ENCODE measurements at places on chromosomes 5 and 9. TPM values are rescaled to one million over a fixed set of nuclear protein-coding genes. Genes with fewer than 3 reads are reported as not detected.

The G3BP1 gene
- total RNA-seq, result 134 TPM

The OLFM1 gene
- total RNA-seq, result 24.8 TPM

The ANKRD31 gene
- 0.25 TPM for total RNA-seq

The C5orf52 gene
- not detected for total RNA-seq

The ABCA2 gene
- total RNA-seq, result 39.0 TPM

The DRD1 gene
- 0.83 TPM for total RNA-seq

The DAB2 gene
- total RNA-seq, result 112 TPM

DNA sequence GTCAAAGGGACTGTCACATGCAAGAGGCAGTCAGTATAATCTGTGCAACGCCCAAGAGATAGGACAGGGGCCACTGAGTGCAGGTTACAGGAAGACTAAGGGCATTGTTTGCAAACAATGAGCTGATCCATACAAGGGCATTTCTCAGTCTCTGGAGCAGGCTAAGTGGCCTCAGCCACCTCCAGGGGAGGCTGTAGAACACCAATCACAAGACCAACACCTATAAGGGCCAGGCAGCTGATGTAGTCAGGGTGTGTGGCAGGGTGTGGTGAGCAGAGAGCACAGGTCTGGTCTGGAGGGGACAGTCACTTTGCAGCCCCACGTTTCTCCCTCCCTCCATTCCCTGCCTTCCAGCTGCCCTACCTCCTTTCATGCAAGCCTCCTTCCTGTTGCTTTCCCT, 83.2 kb upstream of the ADRA1B start:
- DNase-seq, result no peak

DNA sequence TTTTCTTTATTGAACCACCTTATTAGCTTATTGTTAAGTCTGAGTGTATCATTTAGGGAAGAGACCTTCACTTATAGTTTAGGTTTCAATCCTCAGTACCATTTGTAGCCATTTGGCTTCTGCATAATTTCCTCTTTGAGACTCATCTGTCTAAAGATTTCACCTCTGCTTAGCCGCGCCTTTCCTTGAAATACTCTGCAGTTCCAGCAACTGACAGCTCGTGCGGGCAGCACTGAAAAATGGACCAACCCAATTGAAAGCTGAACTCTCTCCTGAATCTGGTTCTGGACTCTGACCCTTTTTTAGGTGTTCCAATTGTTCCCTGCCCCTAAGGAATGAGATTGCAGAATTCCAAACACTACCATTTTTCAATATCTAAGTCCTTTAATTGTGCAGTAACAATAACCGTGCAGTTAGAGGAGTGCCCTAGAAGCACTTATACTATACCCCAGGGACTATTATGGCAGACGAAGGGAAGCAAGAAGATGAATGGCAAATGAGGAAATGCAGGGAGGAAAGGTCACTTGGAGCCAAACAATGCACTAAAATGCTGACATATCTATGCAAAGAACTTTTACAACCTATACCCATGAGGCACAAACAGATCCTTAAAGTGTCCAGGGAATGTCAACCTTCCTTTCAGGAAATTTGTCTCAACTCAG, 50.1 kb upstream of the PDE4D start:
- DNase-seq, result no peak

- no peak for DNase-seq
Observed at GRCh38 chr5:80753712-80754111, 98.9 kb upstream of the DHFR start.

DNA sequence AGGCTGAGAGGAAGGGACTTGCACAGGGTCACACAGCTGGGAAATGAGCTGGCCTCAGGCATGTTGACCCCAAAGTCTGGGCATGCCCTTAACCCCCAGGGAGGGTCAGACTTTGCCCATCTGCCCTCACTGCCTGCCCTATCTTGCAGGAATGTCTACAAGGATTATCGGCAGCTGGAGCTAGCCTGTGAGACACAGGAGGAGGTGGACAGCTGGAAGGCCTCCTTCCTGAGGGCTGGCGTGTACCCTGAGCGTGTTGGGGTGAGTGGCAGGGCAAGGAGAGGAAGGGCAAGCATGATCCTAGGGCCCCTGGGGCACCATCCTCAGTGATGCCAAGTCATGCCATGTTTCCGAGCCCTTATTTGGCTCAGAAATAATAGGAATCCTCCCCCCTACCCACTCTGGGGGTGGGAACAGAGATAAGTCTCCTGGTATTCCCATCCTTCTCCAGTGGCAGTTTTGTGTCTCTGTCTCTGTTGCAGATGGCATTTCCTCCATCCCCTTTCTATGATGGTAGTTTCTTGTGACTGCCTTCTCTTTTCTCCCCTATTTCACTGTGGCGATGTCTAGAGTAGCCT, 28.5 kb downstream of the GOLGA2 start:
- DNase-seq, result no peak

GRCh38 chr5:118905196-118905595, 83.2 kb downstream of the DTWD2 start:
- no peak for DNase-seq

DNA sequence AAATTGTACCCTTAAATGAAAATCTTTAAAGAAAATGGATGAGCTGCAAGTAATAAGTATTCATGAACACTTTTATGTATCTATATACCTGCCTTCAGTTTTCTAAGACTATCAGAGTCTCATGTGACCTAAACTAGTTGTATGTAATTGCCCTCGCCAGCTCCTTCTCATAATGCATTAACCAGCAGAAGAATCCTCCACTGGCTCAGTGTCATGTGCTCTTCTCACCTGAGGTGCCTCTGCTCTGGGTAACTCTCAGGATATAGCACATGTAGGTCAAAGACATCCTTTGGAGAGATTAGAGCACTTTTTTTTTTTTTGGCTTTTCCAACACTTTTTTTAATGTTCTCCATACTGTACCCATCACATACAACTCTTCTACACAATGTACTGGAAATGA, 183.7 kb upstream of the GNA14 start:
- no peak for DNase-seq

Data from lung (tissue), 17 donors.